Breast epithelium (tissue), 4 donors: ENCODE measurements at places on chromosomes 6 and 20. TPM values are rescaled to one million over a fixed set of nuclear protein-coding genes. Genes with fewer than 3 reads are reported as not detected.

GRCh38 chr6:20909621-20910020 lies 375.4 kb downstream of the CDKAL1 start:
- no peak for DNase-seq

DNA sequence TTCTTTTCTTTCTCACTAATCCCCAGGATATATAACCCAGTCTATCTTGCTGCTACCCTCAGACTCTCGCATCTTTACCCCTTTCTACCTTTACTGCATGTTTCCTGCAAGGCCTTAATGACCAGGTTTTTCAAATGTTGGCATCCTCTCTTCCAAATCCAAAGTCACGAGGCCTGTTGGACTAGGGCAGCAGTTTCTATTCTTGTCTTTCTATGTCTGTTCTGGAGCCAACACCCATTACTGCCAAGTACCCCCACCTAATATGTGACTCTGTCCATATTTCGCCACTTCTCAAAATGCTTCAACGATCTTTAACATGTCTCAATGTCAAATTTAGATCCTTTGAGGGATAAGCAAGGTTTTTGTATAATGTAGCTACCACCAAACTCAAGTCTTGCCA lies 443.4 kb downstream of the BMP2 start:
- DNase-seq: no peak

GRCh38 chr6:16196984-16197546 lies 41.3 kb upstream of the GMPR start:
- no peak for DNase-seq

- no peak for DNase-seq
Measured at GRCh38 chr6:134529921-134530320, 212.0 kb upstream of the SGK1 start.

GRCh38 chr6:72683797-72684196 lies 61.9 kb downstream of the KCNQ5 start:
- DNase-seq: no peak

DNA sequence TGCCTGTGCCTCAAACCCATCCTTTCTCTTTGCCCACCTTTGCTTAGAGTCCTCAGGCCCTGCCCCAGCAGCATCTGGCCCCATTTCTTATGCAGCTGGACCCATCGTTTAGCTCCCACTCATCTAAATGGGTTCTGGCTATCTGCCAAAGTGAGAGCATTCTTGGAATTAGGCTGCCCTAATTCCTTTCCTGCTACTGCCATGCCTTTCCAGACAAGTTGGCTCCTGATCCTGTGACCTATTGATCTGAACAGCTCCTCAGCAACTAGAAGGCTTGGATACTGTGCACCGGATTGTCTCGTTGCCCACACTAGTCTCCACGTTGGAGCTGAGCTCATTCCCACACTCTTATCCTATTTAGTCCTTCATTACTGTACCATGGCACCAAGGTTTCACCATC lies 22.9 kb downstream of the DZANK1 start:
- DNase-seq: no peak

Gene RBM24
- total RNA-seq: 1.3 TPM

Gene PEX3
- total RNA-seq: 22.0 TPM

Gene LHFPL5
- total RNA-seq: not detected

Gene RAET1G
- not detected for total RNA-seq
